ENCODE measurements at places on chromosomes 6 and 20.

GRCh38 chr6:130965656-130966055 is 97.4 kb downstream of the EPB41L2 start:
- no peak for DNase-seq

DNA sequence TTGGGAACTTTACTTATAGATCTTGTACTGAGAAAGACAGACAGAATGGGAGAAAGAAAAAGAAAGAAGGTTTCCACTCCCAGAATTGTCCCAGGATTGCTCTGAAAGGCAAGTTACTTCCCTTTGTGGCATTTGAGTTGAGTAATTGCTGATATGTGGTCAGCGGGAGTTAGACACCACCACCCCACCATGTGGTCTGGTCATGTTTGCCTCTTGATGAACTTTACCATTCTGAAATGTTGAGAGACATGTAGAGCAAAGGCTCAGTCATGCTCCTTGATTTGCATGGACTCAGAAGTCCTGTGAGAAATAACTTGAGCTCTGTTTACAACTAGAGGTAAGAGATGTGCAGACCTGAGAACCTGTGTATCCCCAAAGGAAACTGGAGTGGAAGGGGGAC is 17.1 kb downstream of the TCF21 start:
- DNase-seq, result no peak

DNA sequence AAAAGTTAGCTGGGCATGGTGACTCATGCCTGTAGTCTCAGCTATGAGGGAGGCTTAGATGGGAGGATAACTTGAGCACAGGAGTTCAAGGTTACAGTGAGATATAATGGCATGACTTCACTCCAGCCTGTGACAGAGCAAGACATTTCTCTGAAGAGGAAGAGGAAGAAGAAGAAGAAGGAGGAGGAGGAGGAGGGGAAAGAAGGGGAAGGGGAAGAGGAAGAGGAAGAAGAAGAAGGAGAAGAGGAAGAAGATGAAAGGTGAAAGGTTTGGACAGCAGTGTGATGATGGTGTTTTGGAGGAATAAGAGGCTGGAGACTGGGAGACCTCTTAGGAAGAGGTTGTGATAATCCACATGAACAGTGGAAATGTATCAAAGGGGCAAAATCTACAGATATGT is 410.7 kb upstream of the JAG1 start:
- DNase-seq, result no peak

GRCh38 chr6:3370361-3371221 is 86.3 kb downstream of the SLC22A23 start:
- no peak for DNase-seq

DNA sequence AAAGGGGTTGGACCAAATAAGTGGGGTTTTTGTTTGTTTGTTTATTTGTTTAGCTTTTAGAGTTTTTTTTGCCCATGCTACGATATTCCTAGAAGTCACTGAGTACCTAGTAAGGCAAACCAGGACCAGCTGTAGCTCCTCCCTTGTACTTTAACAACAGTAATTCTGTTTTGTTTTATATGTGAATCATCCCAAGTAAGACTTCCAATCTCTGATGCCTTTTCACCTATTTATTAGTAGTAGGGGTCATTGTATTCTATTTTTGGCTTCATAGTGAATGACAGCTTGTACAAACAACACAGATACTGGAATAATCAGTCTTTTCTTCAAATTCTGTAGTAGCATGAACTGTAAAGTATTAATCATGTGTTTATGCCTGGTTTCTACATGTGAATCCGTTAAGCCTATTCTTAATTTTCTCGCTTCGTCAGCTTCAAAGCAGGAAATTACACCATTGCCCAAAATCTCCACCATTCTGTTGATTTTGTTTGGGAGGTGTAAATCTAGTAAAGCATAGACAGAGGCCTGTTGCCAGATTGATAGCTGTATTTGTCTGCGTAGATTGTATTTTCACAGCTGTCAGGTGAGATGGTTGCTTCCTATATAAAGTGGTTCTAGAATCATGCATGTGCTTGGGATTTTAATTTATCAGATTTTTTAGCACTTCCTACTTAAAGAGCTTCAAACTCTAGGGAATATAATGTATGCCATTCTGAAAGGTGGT is 151.5 kb upstream of the FLRT3 start:
- no peak for DNase-seq

DNA sequence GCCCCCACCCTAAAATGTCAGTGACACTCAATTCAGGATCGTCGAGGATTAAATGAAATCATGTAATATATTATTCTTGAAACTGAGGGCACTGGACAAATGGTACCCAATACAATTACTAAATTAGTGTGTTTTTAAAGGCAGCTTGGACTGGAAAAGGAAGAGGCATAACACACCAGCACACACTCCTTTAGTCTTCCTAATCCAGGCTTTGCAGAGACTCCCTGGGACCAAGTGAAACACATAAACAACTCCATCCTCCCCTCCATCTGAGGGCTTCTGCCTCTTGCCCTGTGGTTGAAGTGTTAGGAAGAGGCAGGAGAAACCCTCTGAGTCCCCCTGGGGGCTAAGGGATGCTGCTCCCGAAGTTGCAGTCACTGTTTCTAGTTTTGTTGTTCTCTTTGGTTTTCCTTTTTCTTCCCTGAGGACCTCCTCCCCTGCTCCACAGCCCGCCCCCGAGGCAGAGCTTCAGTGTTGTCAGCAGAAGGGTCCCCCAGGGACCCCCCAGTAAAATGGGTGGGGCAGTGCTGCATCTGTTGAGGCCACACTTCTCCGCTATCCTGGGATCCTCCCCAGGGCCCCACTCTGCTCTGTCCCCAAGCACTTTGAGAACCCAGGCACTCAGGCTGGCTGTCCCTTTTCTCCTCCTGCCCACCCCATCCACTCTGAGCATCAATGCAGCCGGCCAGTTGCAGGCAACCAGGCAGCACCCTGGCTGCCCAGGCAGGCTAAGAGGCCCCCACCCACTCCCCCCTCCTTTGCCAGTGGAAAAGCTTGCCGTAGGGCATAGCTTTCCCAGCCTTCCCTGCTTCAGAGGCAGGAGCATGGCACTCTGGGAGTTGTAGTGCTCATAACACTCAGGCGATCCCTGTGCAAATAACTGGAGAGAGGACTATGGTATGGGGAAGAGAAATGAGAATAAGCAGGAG is 5.9 kb downstream of the TMEM63B start:
- DNase-seq, result peak; percentile 81

DNA sequence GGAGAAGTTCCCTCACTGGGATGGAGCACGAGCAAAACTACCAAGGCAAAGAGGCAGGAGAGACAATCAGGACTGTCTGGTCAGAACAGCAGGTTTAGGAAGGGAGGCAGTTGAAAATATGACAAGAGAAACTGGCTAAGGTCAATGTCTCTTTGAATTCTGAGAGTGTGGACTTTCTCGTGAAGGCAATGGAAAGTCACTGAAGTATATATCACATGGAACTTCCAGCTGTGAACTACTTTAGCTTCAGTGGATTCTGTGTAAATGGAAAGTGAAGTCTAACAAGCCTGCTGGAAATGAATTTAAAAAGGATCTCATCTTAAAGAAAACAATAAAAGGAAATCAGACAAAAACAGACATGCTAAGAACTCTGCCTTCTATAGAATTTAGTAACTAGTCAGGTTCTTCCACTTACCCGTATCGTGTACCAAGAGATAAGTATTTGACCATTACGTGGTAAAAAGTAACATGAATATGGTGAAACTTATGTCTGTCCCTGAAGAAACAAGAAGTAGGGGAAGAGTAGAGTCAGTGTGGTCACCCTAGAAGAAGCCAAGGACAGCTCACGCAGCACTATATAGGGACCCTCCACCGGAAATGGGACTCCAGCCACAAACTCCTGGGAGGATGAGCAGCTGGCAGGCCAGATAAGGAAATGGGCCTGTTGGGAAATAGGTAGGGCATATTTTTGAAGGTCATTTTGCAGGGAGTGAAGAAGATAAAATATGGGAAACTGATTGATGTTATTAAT is 123.4 kb downstream of the MAP7 start:
- DNase-seq, result no peak

- DNase-seq, result no peak
Observed at GRCh38 chr20:17914957-17915356, 53.6 kb downstream of the SNX5 start.

GRCh38 chr6:109344226-109344625 is 38.0 kb downstream of the CD164 start:
- no peak for DNase-seq

GRCh38 chr20:36862857-36863668 is 12.9 kb upstream of the TLDC2 start:
- DNase-seq, result no peak

DNA sequence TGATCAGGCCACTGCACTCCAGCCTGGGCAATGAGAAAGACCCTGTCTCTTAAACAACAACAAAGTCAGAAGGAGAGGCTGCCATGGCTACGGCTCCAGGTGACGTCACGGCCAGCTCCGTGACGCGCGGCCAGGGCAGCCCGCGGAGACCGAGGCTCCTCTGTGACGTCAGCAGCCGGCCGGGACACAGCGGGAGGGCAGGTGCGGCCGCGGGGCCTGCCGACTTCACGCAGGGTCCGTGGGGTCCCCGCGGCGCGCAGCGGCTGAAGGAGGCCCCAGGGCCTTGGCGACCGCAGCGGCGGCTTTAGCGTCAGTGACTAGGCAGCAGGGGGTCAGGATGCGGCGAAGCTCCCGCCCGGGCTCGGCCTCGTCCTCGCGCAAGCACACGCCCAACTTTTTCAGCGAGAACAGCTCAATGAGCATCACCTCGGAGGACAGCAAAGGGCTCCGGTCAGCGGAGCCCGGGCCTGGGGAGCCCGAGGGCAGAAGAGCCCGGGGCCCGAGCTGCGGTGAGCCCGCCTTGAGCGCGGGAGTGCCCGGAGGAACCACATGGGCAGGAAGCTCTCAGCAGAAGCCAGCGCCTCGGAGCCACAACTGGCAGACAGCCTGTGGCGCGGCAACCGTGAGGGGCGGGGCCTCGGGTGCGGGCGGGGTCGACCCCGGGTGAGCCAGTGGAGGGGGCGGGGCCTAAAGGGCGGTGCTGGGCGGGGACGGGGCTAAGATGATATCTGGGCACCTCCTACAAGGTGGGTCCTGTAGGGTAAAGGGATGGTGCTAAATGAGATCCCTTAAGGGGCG is at the start of gene SPAG4:
TSS of gene SPAG4 (plus strand) at position 163 of the 798 bp plus-strand sequence. CDS start at position 338, 175 bp downstream.
- DNase-seq, result peak; percentile 95

DNA sequence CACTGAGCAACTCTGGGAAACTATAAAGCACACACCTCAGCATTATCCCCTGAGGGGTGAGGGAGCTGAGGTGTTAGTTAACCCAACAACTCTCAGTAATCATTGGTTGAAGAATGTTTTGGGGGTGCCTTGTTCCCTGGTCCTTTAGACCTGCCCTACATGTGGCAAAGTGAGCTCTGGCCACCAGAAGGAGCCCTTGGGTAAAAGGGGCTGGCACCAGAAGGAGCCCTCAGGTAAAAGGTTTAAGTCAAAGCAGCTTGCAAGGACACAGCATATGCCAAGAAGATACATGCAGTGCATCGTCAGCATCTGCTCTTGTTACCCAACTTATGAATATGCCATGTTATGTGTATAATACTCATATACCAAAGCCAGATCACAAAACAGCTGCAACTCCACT is 1081.7 kb downstream of the KIF16B start:
- no peak for DNase-seq

- no peak for DNase-seq
Observed at GRCh38 chr20:36745234-36745926, 510 bp downstream of the NDRG3 start.

DNA sequence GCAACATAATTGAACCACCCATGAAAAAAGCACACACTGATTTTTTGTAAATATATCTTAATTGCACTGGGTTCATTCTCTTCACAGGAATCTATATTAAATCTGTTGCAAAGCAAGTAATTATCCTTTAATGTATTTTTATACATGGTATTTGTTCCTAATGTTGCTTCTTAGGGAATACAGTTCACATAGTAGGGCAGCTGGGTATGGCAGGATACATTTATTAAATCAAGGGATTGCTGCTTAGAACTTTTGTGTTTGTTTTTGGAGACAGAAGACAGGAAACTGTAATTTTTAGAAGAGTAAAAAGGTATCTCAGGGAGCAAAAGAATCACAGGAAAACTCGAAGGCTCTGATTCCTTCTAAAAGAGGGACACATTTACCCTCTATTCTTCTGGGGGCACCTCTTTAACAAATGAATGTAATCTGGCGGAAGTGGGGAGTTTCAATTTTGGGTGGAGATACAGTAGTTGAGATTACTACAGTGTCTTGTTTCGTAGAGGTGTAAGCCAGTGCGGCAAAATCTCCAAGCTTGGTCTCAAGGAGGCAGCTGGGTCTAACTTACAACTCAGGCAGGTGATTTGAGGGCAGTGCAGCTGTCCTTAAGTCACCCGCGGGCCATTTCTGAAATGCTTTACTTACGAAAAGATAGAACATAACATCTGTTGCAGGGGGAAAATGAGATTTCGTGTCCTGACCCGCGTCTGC is 812 bp upstream of the SMIM13 start:
- DNase-seq, result no peak

DNA sequence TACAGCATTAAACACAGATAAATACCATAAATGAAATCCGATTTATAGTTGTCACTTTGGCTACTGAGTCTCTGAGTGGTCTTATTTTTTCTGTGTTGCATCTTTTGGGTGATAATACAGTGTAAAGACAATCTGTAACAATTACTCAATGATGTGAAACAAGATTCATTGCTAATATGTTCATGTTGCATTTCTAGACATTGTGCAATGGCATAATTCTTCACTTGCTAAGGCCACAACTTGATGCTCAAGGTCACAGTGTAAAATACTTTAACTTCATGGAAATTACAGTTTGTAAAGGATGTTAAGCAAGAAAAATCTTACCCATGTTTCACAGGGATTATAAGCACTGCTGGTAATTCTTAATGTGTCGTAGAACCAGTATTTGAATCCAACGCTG is 74.9 kb upstream of the SMLR1 start:
- DNase-seq, result no peak

GRCh38 chr6:128365520-128366160 is 154.8 kb downstream of the PTPRK start:
- no peak for DNase-seq

DNA sequence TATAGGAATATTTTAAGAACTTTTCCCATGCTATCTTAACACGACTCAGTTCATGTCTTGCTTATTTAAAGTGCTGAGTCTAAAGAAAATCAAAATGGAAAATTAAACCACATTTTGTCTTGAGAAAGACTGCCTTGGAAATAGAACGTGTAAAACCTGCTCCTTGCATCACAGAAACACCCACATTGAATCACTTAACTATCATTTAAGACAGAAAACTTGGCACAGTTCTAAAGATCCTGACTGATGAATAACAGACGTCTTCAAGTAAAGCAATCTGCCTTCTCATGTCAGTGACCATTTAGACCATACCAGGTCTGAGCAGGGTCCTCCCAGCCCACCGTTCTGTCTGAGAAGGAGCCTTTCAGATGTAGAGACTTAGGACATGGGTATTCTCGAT is 7.4 kb downstream of the PERP start:
- no peak for DNase-seq

DNA sequence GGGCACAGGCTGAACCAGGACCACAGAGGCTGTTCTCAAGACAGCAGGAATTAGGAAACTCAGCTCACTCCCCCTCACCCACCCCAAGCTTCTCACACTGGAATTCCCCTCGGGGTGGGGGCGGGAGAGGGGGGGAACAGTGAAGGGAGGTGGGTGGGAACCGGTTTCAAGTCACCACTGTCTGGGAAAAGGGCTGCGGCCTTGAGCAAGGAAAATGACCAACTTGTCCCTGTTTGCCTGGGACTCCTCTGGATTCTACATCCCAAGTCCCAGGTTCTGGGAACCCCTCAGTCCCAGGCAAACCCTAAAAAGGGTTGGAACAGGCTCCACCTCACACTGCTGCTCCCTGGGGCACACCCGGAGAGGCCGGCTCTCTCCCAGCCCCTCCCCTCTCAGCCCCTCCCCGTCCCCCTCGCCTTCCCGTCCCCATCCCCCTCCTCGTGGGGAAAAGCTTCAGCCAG is 230.7 kb downstream of the TFAP2C start:
- no peak for DNase-seq
